ENCODE measurements at places on chromosomes 1 and 21.

DNA sequence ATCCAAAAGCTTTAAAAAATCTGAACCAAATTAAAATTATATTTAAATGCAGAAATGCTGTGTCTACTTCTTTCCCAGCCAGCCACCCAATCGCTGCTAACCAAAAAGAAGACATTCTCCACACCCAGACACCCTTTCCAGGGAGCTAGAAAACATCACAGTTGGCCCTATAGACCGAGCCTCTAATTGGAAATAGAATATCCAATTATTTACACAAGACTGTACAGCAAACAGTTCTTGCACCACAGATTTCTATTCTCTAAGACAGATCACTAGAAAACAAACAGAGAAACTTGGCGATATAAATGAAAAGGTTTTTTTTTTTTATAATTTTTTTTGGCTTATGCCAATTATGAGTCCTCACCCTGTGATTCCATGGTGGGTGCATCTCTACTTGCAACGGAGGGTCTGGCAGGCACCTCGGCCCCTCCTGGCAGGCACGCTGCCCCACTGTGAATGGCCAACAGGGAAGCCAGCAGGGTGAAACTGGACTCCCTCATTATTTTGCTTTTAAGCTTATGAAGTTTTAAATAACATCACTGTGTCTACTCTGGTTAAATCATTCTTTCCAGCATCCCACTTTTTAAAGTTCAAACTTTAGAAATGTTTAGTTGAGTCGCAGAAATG, 29.2 kb downstream of the BCAR3 start:
- no peak for DNase-seq

- DNase-seq: no peak
Observed at GRCh38 chr1:7905262-7905661, 35.4 kb downstream of the TNFRSF9 start.

GRCh38 chr1:42938645-42939615, 19.7 kb downstream of the SLC2A1 start:
- no peak for DNase-seq

GRCh38 chr1:192238421-192238820, 78.4 kb upstream of the RGS21 start:
- no peak for DNase-seq

DNA sequence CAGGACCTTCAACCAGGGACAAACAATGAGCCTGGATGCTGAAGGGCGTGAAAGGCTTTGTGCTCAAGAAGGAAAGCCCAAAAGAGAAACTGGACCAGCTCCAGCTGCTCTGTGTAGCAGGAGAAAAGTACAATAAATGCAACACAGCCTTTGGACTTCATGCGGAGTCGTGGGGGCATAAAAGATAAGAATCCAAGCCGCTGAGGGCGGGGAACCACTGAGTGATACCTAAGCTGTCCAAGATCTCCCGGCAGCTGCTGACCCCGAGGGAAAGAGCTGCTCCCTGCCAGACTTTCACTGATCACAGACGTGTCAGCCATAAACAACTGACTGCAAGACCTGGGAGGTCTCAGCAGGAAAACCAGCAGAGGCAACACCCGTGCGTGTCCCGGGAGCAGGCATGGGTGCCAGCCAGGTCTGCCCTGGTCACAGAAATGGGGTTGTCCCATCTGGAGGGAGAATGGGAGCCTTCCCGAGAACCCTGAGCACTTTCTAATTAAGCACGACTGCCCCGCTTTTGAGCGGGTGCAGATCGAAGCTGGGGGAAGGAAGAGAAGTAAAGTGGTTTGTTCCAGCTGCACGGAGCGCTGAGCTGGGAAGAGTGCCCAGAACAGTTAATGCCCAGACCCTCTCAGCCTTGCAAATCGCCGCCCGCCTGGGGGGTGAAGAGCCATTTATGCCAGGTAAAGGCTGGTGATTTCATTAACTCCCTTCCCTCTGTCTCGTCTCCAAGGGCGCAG, 68.3 kb upstream of the TARDBP start:
- no peak for DNase-seq

GRCh38 chr1:204435872-204436271, 24.3 kb upstream of the PPP1R15B start:
- no peak for DNase-seq

DNA sequence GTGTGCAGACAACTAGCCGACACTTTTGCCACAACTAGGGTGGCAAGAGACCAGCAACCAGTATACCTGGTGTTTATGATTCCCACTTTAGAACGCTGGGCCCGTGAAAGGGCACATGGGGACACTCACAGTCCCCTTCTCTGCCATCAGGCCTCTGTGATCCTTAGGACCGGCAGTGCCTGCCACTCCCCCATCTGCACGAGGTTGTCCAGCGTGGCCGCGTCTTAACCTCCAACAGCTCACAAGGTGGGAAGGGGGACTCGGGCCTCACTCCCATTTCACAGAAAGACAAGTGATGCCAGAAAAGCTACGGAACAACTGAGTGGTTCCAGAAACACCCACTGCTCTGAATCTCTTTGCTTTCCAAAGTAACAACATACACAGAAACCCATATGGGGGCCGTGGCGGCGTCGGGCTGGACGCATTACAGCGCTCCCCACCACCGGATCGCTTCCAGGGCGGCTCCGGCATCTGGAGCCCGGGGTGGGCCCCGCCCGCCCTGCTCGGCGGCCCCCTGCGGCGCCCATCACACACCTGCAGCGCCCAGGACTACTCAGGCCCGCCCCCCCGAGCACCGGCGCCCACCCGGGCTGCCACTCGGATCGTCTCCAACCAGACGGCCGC, 1.0 kb downstream of the ZNF496 start:
- DNase-seq: no peak
